ENCODE measurements at places on chromosomes 16 and 17.

GRCh38 chr16:4859900-4860255 lies 12.6 kb downstream of the UBN1 start:
- no peak for DNase-seq

DNA sequence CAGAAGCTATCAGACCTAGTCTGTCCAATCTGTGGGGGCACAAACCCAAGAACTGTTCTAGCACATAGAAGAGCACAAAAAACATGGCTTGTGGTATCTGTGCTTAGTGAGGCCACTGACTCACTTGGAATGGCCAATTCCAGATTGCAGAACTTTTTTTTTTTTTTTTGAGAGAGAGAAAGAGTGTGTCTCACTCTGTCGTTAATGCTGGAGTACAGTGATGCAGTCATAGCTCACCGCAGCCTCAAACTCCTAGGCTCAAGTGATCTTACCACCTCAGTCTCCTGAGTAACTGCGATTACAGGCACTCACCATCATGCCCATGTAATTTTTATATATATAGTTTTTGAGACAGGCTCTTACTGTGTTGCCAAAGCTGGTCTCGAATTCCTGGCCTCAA lies 77.2 kb upstream of the CLEC3A start:
- DNase-seq = no peak

DNA sequence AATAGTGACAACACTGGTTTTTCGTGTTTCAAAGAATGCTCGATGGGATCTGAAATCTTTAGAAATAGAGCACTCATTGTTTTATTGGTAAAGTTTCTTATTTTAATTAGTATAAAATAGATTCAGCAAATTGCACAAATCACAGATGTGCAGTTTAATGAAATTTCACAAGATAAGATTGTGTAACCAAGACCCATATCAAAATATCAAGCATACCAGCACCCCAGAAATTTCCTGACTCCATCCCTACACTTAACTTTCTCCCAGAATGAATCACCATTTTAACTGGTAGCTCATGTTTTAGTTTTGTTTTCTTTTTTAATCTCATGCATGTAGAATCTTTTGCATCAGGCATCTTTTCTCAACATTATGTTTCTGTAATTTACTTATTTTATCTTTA lies 185.9 kb downstream of the KCNJ2 start:
- no peak for DNase-seq

DNA sequence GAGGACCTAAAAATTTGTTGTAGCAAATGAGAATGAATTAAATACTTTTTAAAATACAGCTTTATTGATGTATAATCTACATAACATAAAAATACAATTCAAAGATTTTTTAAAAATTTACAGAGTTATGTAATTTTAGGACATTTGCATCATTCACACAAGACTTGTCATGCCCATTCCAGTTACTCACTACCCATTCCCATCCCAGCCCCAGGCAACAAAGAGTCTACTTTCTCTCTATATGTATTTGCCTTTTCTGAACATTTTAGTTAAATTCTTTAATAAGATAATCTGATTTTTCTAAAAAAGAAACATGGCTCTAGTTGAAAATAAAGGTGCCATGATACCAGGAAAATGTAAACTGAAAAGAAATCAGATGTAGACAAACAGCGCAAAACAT lies 354.2 kb downstream of the PMP22 start:
- no peak for DNase-seq

DNA sequence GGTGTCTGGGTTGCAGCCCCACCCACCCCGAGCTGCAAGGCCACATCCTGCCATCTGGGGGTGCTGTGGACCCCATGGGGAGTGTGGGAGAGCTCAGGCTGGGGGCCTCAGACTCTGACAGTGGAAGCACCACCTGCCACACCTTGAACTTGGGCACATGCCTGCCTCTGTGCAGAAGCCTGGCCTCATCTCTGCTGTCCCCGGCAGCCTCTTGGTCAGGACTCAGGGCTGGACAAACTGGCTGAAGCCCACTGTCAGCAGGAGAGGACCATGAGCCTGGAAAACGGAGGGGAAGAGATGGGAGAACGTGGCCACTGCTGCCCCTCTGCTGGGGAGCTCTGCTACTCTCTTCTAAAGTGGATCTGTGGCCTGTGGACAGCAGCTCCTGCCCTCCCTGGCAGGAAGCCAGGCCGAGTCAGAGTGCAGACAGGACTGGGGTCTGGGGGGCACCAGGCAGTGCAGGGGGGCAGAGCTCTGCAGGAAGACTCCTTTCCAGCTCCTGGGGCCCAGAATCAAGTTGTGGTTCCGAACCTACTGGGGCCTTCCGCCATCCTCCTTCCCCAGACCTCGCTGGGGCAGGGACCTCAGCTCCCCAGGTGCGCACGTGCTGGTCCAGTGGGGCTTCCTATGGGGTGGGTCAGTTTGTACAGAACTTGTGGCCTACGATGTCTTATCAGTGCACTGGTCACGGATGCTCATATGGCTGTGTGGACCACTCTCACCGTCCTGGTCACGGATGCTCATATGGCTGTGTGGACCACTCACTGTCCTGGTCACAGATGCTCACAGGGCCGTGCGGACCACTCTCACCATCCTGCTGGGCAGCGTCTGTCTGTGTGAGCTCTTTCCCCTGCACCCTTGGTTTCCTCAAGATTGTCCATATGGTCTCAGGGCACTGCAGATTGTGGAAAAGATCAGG lies 207.7 kb downstream of the LAT start:
- DNase-seq = no peak

GRCh38 chr17:51487947-51488346 lies 227.6 kb downstream of the UTP18 start:
- peak; percentile 16 for DNase-seq

DNA sequence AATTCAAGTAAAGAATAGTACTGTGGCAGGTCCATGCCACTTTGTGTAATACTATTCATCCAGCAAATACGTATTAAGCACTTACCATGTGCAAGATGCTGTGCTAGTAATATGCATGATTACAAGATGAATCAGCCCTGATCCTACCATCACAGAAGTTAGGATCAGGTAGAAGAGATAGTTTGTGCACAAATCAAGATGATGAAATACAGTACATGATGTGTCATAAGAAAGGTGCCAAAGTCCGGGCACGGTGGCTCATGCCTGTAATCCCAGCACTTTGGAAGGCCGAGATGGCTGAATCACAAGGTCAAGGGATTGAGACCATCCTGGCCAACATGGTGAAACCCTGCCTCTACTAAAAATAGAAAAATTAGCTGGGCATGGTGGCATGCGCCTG lies 10.9 kb downstream of the COG4 start:
- DNase-seq = no peak

- peak; percentile 21 for DNase-seq
Observed at GRCh38 chr17:74211141-74211911, 2.0 kb upstream of the TTYH2 start.

- DNase-seq = peak; percentile 49
Observed at GRCh38 chr17:2030779-2031163, 818 bp downstream of the DPH1 start.

GRCh38 chr16:57299009-57299718 lies 14.7 kb upstream of the PLLP start:
- DNase-seq = no peak

- DNase-seq = no peak
Observed at GRCh38 chr17:32558326-32558955, 71.6 kb downstream of the CDK5R1 start.

GRCh38 chr16:85136213-85136701 lies 24.0 kb upstream of the CIBAR2 start:
- no peak for DNase-seq

DNA sequence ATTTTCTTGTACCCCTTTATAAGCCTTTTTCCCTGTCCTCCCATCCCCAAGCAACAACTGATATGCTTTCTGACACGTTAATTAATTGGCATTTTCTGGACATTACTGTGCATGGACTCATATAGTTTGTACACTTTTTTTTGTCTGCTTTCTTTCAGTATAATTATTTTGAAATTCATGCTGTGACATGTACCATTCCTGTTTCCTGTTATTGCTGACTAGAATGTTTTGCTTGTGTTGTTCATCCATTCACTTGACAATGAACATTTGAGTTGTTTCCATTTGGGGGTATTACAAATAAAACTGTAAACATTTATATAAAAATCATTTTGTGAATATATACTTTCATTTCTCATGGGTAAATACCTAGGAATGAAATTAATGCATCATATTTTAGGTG lies 50.6 kb downstream of the RBBP6 start:
- no peak for DNase-seq

- DNase-seq = no peak
Observed at GRCh38 chr17:43367737-43368242, 31.0 kb upstream of the ARL4D start.

GRCh38 chr16:24539850-24540601 lies 660 bp downstream of the RBBP6 start:
- DNase-seq = peak; percentile 53

GRCh38 chr17:49101054-49101534 lies 31.5 kb upstream of the B4GALNT2 start:
- DNase-seq = no peak

- DNase-seq = no peak
Observed at GRCh38 chr17:37067555-37068111, 118.9 kb downstream of the AATF start.

DNA sequence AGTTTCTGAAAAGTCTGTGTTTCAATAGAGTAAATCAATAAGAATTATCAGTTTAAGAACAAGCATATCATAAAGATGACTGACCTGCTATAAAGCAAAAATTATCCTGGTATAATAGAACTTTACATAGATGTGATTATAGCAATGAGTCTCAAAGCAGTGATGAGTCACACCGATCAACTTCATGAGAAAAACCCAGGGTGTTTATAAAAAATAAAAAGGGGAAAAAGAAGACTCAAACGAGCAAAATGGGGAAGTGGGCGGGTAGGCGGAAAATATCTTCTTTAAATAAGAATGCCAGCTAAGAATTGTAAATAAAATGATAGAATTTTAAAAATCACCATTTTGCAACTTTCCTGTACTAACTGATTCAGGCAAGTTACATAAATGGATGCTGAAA lies 46.8 kb downstream of the BRIP1 start:
- no peak for DNase-seq

DNA sequence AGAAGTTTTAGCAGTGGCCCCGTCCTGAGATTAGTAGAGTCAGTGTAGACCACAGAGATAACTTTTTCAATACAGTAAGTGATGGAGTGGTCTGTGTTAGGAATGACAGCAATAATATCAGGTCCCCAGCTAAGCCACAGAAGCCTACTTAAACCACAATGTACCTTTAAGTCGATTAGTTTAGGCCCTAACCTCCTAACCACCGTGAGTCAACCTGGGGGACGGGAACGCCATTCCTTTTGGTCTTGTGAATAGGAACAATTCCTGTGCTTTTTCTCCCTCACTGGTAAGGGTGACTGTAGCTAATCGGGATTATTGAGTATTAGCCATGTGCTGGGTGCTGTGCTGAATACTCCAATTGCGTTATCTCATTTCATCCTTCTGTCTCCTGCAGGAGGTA lies 14.0 kb downstream of the YPEL2 start:
- DNase-seq = no peak

DNA sequence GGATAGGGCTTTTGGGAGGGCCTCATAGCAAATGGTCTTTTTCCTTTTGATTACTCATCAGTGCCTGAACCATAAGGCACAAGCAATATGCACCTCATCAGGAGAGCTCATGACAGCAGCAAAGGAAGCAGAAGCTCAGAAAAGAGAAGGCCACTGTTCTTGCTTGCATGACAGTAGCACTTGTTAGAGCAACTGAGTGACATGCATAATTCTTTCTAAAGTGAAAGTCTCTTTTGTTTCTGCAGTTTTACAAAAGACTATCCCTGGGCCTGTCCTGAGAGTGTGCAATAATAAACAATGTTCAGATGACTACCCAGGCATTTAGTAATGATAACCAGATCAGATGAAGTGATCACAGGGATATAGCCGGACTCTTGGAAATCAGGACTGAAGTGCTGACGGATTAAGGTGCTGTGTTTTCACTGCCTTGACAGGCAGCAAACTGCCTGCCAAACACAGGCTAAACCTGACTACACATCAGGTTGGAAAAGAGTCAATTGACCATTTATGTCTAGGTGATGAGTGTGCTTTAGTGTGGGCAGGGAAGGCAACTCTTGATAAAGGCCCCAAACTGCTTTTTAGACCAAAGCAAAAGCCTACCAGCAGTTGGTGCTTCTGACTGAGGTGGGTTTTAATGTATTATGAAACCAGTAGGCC lies 1860.3 kb downstream of the TP53TG3F start:
- no peak for DNase-seq

GRCh38 chr17:80818871-80819270 lies 172.8 kb upstream of the CHMP6 start:
- DNase-seq = no peak

GRCh38 chr17:4969551-4970173 lies 2.0 kb upstream of the SPAG7 start:
- no peak for DNase-seq

DNA sequence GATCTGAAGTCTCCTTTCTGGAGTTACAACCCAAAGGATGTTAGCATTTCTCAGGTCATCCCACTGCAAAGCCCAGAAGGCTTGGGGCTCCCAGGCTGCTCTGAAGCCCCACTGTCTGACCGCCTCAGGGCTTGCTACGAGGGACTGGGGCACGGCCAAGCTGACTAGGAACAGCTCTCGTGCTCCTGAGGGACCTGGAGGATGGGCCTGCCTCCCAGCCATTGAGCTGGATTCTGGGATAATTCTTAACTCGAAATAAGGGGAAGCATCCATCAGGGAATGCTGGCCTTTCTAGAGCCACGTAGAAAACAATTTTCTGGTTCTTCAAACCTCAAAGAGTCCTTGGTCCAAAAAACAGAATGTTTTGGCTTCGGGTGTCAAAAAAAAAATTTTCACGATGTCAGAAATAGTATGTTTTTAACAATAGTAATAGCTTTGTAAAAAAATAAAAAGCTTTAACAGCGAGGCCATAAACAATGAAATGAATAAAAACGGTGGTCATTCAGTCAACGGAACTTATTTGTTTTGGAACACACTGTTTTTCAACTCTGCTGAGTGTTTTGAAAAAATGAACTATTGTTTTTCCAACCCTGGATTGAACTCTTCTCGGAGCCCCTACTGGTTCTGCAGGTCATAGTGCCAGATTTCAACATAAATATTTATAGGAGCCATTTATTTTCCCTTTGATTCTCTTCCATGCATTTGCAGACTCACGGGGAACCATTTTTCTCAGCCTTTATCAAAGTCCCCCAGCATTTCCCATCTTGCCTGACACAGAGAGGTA lies 16.4 kb upstream of the HERPUD1 start:
- no peak for DNase-seq

DNA sequence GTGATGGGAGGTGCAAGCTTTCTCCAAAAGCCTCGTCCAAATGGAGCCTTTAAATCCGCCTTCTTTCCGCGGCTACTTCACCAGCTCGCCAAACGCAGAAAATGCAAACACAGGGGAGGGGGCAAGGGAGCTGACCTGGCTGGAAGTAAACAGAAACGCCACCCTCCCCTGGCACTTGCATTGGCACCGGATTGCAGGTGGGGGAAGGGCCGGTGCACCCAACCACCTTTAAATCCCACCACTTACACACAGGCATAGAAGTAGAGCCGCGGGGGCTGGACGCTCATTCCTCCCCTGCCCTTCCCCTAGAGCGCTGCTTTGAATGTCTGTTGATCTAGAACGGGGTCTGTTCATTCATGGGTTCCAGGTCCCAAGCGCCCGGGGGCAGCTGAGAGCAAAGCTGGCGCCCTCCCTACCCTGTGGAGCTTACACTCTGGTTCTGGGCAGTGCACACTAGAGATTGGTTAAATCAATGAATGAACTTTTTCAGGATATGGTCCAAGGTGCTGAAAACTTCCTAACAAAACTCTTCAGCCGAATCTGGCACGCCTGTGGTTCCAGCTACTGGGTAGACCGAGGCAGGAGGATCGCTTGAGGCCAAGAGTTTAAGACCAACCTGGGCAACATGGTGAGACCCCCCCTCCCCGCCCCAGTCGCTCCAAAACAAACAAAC lies 920 bp upstream of the ZCCHC14 start:
- no peak for DNase-seq
